ENCODE measurements at places on chromosomes 6 and 20.

DNA sequence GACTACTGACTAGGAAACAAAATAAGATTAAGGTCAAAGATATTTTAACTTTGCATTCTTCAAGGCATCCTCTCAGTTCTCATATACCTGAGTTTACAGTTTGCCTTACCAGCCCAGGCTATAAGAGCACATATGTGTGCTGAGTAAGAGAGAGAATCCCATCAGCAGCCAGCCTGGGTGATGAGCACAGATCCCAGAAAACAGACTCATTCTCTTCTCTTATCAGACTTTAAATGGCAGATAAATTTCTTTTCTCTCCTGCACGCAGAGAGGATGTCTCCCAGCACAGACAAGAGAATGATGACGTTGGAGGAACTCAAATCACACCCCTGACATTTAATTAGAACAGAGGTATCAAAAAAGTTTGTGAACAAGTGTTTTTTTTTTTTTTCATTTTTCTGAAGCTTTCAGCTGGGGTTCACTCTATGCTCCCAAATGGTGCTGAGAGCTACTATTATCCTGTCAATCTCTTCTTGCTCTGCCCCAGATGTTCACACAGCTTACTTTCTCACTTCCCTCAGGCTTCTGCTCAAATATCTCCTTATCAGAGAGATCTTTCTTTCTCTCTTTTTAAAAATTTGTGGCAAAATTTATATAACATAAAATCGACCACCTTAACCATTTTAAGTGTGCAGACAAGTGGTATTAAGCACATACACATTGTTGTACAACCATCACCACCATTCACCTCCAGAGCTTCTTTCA lies 22.4 kb upstream of the HACE1 start:
- no peak for DNase-seq

- DNase-seq = no peak
Observed at GRCh38 chr20:35598476-35598875, 17.2 kb upstream of the SPAG4 start.

DNA sequence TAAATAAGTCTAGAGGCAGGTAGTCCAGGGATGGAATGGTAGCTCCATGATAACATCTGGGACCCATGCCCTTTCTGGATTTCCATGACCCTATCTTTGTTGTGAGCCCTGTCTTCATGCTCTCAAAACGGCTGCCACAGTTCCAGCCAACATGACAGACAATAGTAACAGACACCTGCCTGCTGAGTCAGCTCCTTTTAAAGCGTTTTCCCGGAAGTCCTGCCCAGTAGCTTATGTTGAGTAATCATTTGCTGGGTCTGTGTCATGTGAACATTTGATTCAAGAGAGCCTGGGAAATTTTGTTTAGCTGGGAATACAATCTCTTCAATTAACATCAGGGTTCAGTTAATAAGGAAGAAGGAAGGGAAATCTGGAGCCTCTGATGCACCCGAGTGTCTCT lies 262.2 kb upstream of the SULF2 start:
- no peak for DNase-seq

DNA sequence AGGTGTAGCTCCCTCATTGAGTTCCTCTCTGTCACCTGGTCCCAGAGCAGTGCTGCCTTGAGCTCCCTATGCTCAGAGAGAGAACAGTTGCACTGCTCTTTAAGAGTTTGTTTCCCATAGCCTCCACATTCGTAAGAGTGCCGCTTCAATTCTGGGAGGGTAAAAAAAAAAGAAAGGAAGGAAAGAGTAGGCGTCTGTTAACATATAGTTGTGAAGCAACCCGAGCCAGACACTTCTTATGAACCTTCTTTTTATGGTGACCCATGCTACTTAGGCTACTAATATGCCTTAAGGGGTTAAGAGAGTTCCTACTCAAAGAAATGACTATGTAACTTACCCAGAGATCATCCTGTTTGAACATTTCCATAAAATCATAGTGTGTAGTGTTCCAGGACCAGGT lies 4.3 kb upstream of the ARG1 start:
- no peak for DNase-seq

DNA sequence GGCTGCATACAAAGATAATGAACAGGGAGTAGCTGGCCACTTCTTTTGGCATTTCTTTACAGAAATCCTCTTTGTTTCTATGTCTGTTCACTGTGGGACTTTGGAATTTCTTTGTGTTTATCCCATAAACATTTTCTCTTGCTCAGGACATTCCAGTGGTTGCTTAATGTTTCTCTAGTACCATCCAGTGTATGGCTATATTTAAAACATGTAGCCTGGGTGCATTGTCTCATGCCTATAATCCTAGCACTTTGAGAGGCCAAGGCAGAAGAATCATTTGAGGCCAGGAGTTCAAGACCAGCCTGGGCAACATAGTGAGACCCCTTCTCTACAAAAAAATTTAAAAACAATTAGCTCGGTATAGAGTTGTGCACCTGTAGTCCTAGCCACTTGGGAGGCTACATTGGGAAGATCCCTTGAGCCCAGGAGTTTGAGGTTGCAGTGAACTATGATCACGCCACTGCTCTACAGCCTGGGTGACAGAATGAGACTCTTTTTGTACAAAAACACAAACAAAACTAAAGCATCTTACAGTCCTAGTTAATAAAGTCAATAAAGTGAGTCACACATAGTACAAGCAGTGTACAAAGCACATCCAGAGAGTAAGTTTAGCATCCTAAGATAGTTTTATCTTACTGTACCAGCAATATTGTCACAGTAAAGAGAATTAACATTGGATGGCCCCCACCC lies 63.3 kb downstream of the ZFAND3 start:
- DNase-seq = peak; percentile 92

DNA sequence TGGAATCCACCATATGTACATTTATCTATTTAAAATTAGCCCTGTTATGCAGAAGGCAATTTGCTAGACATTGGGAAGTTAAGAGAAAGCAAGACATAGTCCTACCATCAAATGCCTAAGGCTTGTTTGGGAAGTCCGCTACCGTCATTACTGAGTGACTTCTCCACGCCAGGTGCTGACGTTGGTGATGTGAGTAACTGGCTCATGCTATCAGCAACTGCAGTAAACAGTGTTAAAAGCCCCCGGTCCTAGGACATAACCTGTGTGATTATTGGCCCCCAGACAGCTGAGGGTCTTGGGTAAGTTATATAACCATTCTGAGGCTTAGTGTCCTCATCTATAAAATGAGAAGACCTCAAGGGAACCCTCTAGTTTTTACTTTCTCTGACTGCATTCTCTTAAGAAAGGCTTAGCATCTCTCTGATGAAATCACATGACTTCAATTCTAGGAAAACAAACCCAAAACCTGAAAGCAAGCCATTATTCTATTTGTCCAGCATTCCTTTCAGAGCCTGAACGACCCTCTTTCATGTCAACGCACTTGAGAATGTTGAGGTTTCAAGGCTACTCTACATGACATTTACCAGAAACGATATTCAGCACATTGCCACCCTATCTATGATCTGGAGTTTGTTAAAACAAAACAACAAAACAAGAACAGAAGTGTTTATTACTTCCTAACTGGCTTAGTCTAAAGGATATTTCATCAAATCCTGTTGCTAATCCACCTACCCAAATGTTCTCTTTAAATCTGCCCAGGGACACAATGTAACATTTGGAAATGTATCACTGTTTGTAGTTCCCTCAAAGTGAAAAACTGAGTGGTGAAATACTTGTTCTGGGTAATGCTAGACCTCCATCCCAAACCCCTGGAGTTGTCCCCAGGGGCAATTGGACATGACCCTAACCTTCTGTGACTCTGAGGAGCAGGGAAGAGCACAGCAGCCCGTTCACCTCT lies 133.8 kb downstream of the BTBD3 start:
- no peak for DNase-seq

GRCh38 chr6:162438980-162439379 lies 288.6 kb downstream of the PRKN start:
- DNase-seq = no peak

DNA sequence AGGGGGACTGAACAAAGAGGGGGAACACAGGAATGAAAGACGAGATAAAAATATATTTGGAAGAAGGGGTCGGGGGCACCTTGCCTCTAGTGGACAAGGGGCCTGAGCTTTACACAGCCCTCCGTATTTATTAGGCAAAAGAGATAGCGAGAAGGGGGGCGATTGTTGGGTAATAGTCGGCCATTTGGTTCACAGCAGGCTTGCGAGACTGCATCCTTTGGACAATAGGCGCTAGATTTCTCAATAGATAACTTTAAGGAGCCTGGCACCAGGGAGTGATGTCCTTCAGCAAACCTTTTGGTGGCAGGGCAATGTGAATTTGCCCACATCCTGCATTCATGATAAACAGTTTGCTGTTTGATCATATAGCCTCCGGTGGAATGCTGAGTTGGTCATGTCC lies 3.0 kb upstream of the NANP start:
- DNase-seq = no peak

- no peak for DNase-seq
Observed at GRCh38 chr6:70601014-70601413, 34.3 kb downstream of the SDHAF4 start.

DNA sequence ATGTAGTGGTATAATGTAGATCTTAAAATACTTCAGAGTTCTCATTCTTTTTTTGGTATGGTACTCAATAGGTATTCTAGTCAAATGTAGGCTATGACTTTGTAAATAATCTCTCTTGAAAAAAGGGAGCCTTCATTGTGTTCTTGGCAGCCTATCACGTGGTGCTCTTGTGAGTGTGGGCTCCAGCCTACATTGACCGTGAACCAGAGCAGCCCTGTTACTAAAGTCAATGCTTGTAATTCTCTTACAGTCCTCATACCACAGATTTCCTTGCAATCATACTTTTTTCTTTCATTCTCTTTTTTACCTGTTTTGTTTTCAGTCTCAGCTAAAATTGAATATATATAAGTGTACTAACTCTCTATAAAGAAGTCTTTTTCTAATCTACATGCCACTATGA lies 31.1 kb downstream of the ARID1B start:
- no peak for DNase-seq

GRCh38 chr6:44272999-44273566 lies 2.8 kb downstream of the TMEM151B start:
- DNase-seq = no peak

DNA sequence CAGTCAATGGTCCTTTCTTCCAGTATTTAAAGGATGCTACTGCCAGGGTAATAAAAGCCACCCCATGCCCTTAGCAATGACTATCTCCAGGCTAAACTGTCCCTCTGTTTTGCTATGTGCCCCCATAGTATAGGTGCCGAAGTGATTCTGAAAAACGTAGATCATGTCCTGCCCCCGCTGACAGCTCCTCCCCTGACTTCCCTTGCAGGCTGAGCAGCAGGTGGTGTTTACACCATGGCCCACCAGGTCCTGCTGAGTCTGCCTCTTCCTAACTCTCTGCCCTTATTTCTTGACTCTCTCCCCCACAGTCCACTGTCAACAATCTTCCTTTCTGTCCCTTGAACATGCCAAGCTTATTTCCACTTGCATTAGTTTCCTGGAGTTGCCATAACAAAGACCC lies 352.5 kb upstream of the TSHZ2 start:
- no peak for DNase-seq

DNA sequence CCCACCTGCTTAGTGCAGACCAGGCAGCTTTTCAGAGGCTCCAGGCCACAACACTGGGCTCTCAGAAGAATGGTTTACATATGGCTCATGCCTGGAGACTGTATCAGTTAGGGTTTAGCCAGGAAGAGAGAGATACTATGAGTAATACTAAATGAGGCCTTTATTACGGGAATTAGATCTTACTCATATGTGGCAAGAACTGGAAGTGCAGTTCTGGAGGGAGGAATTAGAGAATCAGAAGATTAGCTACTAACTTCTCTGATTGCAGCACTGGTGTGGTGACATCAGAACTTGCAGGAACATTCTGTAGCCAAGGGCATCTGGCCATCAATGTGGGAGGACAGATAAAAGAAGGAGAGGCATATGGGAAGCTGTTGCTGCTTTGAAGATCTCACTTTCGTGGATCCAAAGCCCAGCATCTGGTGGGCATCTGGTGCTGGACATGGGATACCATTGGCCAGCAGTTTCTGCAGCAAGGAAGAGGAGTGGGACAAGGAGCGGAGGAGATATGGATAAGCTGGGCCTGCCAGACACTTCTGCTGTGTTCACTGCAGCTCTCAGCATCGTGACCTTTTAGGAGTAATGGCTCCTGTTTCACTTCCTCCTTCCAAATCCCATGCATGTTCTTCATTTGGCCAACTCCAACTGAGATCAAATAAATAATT lies 248.5 kb downstream of the BTBD3 start:
- DNase-seq = peak; percentile 89

GRCh38 chr20:9166153-9166780 lies 97.4 kb downstream of the PLCB4 start:
- DNase-seq = no peak

GRCh38 chr20:8213831-8214587 lies 81.9 kb downstream of the PLCB1 start:
- no peak for DNase-seq

GRCh38 chr20:3565851-3566250 lies 95.0 kb downstream of the ATRN start:
- DNase-seq = no peak

GRCh38 chr20:21518292-21518991 lies 4.6 kb upstream of the NKX2-2 start:
- DNase-seq = no peak

DNA sequence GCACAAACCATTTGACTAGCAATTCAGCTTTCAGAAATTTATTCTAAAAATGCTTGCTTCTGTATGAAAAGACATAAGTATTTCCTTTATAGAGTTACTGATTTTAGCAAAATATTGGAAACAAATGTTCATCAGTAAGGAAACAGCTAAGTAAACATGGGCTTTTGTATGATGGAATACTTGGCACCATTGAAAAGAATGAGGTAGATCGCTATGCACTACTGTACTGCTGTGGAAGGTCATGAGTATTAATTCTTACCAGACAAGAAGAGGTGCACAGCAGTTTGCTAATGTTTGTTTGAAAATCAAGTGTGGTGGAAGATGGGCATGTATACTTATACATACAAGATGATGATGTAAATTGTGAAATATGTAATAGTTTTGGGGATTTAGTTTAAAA lies 73.0 kb downstream of the FARS2 start:
- no peak for DNase-seq

GRCh38 chr6:147779624-147780023 lies 271.1 kb downstream of the SAMD5 start:
- DNase-seq = no peak

GRCh38 chr20:32753731-32754130 lies 8.5 kb upstream of the DNMT3B start:
- no peak for DNase-seq

- no peak for DNase-seq
Observed at GRCh38 chr6:170225852-170226417, 64.9 kb downstream of the DLL1 start.

GRCh38 chr6:169162752-169163407 lies 90.8 kb downstream of the THBS2 start:
- peak; percentile 85 for DNase-seq

- no peak for DNase-seq
Observed at GRCh38 chr6:2756687-2757224, 6.0 kb upstream of the MYLK4 start.

Data from mesenchymal stem cell (in vitro differentiated cells and primary cell).